ENCODE measurements at places on chromosomes 3 and 15. TPM values are rescaled to one million over a fixed set of nuclear protein-coding genes. Genes with fewer than 3 reads are reported as not detected.

DNA sequence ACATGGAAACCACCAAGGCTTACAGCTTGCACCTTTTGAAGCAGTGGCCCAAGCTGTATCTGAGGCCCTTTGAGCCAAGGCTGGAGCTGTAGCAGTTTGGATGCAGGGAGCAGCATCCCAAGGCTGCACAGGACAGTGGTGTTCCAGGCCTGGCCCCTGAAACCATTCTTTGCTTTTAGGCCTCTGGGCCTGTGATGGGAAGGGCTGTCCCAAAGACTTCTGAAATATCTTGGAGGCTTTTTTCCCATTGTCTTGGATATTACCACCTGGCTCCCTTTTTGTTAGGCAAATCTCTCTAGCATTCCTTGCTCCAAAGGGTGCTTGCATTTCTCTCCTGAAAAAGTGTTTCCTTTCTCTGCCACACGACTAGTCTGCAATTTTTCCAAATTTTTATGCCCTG lies 302.8 kb upstream of the MDFIC2 start:
- no peak for DNase-seq

DNA sequence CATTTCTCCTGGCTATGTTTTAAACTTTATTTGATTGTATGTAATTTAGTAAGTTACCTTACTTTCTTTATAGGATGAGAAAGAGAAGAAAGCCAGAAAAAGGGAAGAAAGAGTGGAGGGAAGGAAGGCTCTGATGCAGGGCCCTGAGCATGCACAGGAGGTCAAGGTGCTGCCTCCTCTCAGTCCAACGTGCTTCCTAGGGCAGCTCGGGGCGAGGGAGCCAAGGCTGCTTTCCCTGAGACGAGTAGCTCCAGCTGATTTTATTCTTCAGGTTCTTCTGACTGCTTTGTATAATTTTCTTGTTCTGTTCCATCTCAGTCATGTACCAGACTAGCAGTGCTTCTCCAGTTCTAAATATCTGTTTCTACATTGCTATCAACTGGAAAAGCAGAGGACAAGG lies 3.4 kb downstream of the CORO2B start:
- DNase-seq: no peak

NR1I2 gene
- total RNA-seq: not detected

GP9 gene
- not detected for total RNA-seq

- no peak for DNase-seq
These were observed 24.1 kb downstream of the CCNL1 start for GRCh38 chr3:157135671-157136396.

- DNase-seq: peak; percentile 57
These were observed 81.9 kb upstream of the PLXNA1 start for GRCh38 chr3:126900859-126901540.

DNA sequence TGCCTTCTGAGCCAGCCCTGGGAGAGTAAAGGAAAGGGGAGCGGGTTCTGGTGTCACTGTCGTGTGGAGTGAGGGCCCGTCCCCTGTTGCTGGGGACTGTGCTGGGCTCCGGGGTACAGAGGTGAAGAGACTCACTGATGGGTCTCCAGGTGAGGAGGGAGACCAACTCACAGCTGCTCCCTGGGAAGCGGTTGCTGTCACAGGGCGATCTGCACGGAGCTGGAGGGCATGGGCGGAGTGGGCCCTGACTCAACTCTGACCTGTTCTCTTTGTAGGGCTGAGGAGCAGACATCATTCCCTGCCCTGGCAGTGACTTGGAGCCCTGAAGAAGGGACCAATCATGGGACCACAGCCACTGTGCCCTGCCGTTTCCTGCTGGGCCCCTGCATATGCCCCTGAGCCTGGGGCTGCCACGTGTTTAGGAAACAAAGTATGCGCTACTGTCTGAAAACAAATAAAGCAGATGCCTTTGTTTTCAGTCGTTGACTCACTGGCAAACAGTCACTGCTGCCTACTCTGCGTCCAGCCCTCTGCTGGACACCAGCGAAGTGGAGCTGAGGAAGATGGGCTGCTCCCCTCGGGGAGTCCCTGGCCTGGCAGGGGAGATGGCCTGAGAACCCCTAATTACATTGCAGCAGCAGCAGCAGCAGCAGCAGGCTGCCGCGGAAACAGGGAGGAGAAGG lies 22.9 kb upstream of the PLXNA1 start:
- peak; percentile 96 for DNase-seq

Measured in osteoblast (primary cell).